Esophagus squamous epithelium (tissue), 5 donors: ENCODE measurements at places on chromosomes 6 and 20. TPM values are rescaled to one million over a fixed set of nuclear protein-coding genes. Genes with fewer than 3 reads are reported as not detected.

DNA sequence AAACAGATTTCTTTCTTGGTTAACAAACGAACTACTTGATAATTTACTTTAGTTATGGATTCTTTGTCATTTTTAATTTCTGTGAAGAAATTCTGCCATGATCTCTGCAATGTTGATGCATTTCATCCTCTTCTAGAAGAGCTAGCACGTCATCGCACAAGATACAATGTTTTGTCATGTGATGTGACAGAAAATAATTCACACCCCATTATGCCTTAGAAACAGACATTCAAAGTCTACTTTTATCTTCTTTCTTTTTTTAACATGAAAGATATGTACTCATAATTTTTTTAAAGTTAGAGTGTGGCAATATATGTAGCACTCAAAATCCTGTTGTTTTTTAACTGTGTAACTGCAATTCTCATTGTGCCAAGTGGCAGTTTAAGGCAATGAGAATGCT lies 39.6 kb upstream of the NELFCD start:
- H3K36me3 ChIP-seq = no peaks in the 10 kb centered on the region
- no peak overlapping the region for H3K27ac ChIP-seq
- no peaks in the 10 kb centered on the region for H3K27me3 ChIP-seq

- H3K4me3 ChIP-seq = peak overlapping the region; percentile 91
- peaks cover 98% of the 10 kb centered on the region for H3K4me1 ChIP-seq
- H3K27me3 ChIP-seq = no peaks in the 10 kb centered on the region
- H3K27ac ChIP-seq = peak overlapping the region; percentile 97
These were observed 1.9 kb downstream of the ID1 start for GRCh38 chr20:31606804-31607639.

- peaks cover 3% of the 10 kb centered on the region for H3K4me1 ChIP-seq
- no peaks in the 10 kb centered on the region for H3K36me3 ChIP-seq
- no peaks in the 10 kb centered on the region for H3K27me3 ChIP-seq
These were observed 84.0 kb downstream of the GPX5 start for GRCh38 chr6:28609672-28610071.

DNA sequence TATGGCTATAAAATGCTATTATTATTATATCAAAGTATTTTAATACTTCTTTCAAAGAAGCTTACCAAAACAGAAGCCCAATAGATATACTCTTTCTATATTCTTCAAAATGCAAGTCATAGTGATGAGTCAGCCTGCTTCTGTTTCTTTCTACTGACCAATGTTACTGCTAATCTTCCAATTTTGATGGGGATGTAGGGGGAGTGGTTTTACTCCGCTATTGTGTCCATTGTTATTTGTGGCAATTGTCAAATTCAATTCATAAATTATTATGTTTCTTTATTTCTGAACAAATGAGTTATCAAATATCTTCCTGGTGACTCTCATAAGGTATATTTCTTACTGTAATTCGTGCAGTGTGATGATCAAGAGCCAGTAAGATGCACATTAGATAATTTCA lies 221.5 kb upstream of the DEFB112 start:
- no peak for DNase-seq
- H3K27me3 ChIP-seq = no peaks in the 10 kb centered on the region
- H3K36me3 ChIP-seq = no peaks in the 10 kb centered on the region

- H3K4me3 ChIP-seq = no peak overlapping the region
- H3K4me1 ChIP-seq = no peaks in the 10 kb centered on the region
- no peak overlapping the region for H3K27ac ChIP-seq
- no peaks in the 10 kb centered on the region for H3K27me3 ChIP-seq
- no peak for DNase-seq
- H3K36me3 ChIP-seq = no peaks in the 10 kb centered on the region
These were observed 4.5 kb downstream of the TDP2 start for GRCh38 chr6:24662236-24662635.

DNA sequence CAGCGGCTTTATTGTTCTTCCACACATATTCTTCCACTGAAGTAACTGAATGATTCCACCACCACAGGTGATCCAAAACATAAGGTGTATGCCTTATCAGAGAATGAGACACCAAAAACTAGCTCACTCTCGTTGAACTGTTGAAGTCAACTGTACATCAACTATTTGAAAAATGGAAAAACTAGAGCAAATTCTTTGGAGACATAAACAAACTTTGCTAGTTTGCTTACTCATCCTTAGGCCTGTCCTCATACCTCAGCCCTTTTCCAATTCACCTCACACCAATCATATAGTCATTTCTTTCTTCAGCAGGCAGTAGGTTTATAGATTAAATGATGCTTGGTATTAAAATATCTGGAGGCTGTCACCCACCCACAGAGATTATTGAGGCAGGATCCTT lies 77.1 kb upstream of the RNF217 start:
- H3K4me3 ChIP-seq = no peak overlapping the region
- DNase-seq = no peak
- H3K4me1 ChIP-seq = peaks cover 12% of the 10 kb centered on the region
- H3K27ac ChIP-seq = no peak overlapping the region
- H3K27me3 ChIP-seq = no peaks in the 10 kb centered on the region

- H3K27ac ChIP-seq = peak overlapping the region; percentile 61
- H3K27me3 ChIP-seq = no peaks in the 10 kb centered on the region
- DNase-seq = no peak
- no peak overlapping the region for H3K4me3 ChIP-seq
- peaks cover 24% of the 10 kb centered on the region for H3K36me3 ChIP-seq
These were observed 24.5 kb downstream of the MAPK14 start for GRCh38 chr6:36052097-36052496.

DNA sequence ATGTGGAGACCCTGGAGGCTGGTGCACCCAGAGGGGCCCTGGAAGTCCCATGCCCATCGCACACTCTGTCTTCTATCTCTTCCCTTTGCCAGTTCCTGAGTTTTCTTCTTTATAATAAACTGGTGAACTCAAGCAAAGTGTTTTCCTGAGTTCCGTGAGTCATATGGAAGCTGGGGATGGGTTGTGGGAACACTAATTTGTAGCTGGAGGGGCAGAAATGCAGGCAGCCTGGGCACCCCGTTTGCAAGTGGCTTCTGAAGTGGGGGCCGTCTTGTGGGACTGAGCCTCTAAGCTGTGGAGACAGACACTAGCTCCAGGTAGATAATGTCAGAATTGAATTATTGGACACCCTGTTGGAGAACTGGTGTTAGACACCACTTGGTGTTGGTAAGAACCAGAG lies 3.2 kb upstream of the PPP1R3G start:
- no peaks in the 10 kb centered on the region for H3K27me3 ChIP-seq
- no peak for DNase-seq
- peaks cover 15% of the 10 kb centered on the region for H3K4me1 ChIP-seq
- H3K4me3 ChIP-seq = no peak overlapping the region
- H3K36me3 ChIP-seq = no peaks in the 10 kb centered on the region

DNA sequence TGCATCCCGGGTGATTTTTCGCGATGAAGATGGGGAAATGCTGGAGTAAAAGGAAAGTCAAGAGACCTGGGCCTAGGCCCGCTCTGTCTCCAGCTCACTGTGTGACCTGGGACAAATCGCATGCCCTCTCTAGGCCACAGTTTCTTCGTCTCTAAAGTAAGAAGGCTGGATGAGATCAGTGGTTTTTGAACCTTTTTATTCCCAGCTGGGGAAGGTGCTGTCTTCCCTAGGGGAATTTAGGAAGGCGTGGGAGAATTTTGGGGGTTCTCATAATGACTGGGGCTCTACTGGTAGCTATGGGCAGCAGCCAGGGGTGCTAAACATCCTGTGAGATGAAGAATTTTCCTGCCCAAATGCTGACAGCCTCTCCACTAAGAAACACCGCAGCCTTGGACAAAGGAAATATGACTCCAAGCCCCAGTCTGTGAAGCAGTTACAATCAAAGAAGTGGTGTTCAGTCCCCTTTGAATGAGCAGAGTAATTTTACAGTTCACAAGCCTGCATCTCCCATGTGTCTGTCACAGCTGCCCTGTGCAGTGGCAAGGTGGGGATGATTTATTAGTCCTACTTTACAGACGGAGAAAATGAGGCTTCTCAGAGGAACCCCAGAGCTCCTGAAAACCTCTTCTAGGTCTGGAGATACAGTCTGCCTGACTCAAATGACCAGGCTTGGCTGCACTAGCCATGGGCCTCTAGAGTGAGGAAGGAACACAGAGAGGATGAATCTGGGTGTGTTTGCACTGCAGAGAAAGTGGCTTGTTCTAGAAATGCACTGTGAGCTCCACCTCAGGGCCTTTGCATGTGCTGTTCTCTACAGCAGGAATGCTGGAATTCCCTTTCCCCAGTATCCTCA lies 57.2 kb downstream of the RAB44 start:
- H3K4me1 ChIP-seq = peaks cover 94% of the 10 kb centered on the region
- H3K27ac ChIP-seq = peak overlapping the region; percentile 87
- H3K36me3 ChIP-seq = no peaks in the 10 kb centered on the region
- no peak for DNase-seq
- H3K4me3 ChIP-seq = no peak overlapping the region

DNA sequence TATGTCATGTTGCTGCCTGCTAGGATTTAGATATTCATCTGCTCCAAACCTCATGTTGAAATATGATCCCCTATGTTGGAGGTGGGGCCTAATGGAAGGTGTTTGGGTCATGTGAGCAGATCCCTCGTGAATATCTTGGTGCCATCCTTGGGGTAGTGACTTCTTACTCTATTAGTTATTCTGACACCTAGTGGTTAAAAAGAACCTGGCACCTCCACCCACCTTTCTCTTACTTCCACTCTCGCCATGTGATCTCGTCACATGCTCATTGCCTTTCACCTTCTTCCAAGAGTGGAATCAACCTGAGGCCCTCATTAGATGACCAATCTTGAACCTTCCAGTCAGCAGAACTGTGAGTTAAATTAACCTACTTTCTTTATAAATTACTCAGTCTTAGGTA lies 549.4 kb upstream of the SYNCRIP start:
- H3K27me3 ChIP-seq = no peaks in the 10 kb centered on the region
- no peak overlapping the region for H3K27ac ChIP-seq
- no peak overlapping the region for H3K4me3 ChIP-seq

DNA sequence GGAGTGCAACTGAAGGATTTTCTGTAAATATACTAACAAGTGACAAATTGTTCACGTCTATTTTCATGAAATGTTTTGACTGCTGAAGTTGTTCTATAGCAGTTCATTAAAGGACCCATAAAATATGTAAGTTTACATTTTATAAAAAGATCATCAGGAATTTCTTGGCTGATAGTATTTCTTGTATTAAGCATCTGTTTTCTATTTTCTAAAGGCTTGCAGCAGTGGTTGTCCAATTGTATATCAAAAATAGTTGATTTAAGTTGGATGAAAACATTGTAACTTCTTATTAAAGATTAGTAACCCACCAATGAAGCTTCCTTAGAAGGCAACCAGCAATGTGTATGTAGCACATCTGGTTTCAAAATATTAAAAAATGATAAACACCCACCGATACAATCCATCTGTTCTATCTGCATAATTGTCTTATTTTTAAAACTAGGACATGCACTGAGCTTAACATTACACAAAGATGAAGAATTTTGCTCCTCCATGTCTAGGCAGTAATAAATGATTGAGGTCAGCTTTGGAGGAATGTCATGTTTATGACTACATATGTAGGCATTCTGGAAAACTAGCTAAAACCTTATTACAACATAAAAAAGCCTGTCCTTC lies 301.3 kb upstream of the TCF21 start:
- H3K4me1 ChIP-seq = peaks cover 4% of the 10 kb centered on the region
- no peaks in the 10 kb centered on the region for H3K27me3 ChIP-seq
- no peaks in the 10 kb centered on the region for H3K36me3 ChIP-seq
- no peak overlapping the region for H3K4me3 ChIP-seq
- H3K27ac ChIP-seq = no peak overlapping the region

DNA sequence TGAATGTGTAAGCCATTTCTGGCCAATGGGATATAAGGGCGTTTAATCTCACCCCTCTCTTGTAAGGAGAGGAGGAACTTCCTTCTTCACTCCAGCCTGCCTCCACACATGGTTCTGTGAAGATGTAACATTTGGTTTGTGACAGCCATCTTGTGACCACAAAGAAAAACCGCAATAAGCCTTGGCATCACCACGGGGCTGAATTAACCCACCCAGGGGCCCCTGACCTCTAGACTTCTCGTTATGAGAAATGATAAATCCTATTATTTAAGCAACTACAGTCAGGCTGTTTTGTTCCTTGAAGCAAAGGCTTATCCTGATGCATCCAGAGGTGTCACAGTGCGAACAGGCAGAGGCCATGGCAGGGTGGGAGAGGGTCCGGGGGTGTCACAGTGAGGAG lies 139.7 kb downstream of the CDC5L start:
- H3K27me3 ChIP-seq = no peaks in the 10 kb centered on the region
- no peak overlapping the region for H3K27ac ChIP-seq
- no peak for DNase-seq
- H3K4me1 ChIP-seq = no peaks in the 10 kb centered on the region
- no peak overlapping the region for H3K4me3 ChIP-seq

Gene CALHM5
- total RNA-seq = 0.04 TPM

Gene CRISP3
- 114 TPM for total RNA-seq

Gene GNRH2
- not detected for total RNA-seq

DNA sequence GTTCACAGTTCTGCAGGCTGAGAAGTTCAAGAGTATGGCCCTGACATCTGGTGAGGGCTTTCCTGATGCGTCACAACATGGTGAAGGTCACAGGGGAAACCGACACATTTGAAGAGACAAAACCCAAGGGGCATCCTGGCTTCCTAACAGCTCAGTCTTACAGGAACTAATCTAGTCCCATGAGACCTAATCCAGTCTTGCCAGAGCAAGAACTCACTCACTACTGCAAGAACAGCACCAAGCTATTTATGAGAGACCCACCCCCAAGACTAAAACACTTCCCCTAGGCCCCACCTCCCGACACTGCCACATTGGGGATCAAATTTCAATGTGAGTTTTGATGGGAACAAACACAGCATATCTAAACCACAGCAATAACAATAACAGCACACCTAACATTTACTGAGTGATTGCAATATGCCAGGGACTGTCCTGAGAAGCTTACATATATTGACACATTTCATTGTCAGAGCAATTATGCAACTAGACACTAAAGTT lies 46.6 kb downstream of the TPBG start:
- DNase-seq = no peak
- no peaks in the 10 kb centered on the region for H3K27me3 ChIP-seq
- no peak overlapping the region for H3K4me3 ChIP-seq
- H3K36me3 ChIP-seq = no peaks in the 10 kb centered on the region
- H3K4me1 ChIP-seq = no peaks in the 10 kb centered on the region

Gene UNC5CL
- 0.42 TPM for total RNA-seq

DNA sequence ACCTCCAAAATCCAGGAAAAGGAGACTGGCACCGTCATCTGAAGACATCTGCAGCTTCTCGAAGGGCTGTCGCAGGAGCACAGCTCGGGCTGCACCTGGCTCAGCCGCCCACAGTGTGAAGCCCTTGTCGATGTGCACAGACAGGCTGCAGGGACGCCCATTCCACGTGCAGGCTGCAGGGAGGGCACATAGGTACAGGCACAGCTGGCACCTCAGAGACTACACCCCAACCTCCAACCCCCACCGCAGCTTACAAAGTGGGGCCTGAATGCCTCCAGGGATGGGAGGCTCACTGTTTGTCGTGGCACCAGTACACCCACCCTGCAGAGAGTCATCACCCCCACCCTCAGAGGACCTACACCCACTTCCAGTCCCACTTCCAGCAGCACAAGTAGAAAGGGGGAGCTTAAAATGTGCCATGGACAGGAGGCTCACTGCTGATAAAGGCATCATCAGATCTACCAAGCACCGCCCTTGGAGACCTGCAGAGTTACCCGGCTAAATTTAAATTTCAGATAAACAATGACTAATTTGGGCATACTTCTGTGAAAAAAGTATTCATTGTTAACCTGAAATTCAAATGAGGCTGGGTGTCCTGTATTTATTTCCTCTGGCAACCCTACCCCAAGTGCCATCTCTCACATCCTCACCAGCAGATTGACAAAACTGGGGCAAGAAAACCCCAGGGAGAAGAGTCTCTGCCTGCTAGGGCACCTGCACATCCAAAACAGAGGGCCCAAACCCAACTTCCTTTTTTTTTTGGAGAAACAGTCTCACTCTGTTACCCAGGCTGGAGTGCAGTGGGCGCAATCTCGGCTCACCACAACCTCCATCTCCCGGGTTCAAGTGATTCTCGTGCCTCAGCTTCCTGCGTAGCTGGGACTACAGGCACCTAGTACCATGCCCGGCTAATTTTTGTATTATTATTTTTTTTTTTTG lies 7.7 kb upstream of the CDK5RAP1 start:
- no peaks in the 10 kb centered on the region for H3K27me3 ChIP-seq
